Activated T-helper 17 cell treated with anti-CD3 and anti-CD28 coated beads, Interleukin-2, amount 50 U/mL, for 72 hours (primary cell): ENCODE measurements at places on chromosomes 5 and 9.

DNA sequence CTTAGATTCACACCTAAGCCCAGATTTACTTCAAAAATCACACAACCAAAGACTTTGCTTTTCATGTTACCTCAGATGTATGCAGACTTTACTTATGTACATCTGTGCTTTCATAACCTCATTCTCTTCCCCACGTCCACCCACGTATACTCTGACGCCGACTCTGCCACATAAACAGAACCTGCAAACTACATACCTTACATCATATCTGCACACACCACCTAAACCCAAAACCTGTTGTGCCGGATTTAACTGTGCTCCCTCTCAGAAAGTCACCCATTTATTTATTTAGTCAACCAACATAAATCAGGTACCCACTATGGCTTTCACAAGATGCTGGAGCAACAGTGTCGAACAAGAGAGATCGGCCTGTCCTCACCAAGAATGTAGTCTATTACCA lies 1.0 kb upstream of the DPYSL3 start:
- ATAC-seq: no peak

DNA sequence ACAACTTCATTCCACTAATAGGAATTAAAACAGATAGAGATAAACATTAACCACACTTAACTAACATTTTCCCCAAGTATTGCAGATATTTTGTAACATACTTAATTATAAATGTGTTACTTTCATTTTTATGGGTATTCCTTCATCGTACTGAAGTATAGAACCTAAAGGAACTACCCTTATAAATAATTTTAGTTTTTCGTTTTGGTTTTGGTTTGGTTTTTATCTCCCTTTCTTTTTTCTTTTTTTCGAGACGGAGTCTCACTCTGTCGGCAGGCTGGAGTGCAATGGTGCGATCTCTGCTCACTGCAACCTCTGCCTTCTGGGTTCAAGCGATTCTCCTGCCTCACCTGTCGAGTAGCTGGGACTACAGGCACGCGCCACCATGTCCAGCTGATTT lies 60.1 kb upstream of the LMNB1 start:
- no peak for ATAC-seq

DNA sequence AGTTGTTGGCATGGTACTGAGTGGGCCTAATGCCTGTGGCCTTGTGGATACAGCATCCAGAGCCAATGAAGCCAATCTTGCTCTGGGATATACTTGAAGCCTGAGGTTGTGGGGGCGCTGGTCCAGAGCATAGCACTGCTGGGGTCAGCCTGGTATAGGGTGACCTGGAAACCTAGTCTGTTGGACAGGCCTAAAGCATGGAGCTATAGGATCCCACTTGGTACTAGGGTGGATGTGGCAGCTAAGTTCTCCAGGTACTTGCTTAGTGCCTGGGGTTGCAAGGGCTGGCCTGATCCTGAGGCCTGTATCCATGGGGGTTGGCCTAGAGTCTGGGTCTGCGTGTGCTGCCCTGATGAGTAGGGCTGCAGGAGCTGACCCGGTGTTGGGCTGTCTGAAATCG lies 1168.2 kb upstream of the C9orf72 start:
- no peak for ATAC-seq

DNA sequence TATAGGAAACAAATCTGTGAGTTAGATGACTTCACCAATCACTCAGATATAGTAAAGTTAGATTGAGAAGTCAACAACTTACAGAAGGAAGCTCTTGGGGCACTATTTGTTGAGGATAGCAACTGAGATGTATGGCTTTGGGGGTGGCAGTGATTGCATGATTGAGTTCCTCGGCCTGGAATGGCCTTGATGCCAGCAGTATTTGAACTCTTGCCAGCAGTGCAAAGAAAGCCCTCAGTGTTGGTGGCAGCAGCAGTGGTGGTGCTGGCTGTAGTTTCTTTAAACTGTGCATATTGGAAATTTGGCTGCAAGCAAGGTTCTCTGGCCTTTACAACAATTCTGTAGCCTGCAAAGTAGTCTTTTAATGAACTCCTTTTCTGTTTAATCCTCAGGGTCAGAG lies 41.4 kb upstream of the PJA2 start:
- ATAC-seq: no peak
